Activated CD4-positive, alpha-beta T cell treated with anti-CD3 and anti-CD28 coated beads for 24 hours (primary cell): ENCODE measurements at places on chromosomes 3 and 15.

- no peak for DNase-seq
Observed at GRCh38 chr3:61638741-61639140, 77.4 kb downstream of the PTPRG start.

DNA sequence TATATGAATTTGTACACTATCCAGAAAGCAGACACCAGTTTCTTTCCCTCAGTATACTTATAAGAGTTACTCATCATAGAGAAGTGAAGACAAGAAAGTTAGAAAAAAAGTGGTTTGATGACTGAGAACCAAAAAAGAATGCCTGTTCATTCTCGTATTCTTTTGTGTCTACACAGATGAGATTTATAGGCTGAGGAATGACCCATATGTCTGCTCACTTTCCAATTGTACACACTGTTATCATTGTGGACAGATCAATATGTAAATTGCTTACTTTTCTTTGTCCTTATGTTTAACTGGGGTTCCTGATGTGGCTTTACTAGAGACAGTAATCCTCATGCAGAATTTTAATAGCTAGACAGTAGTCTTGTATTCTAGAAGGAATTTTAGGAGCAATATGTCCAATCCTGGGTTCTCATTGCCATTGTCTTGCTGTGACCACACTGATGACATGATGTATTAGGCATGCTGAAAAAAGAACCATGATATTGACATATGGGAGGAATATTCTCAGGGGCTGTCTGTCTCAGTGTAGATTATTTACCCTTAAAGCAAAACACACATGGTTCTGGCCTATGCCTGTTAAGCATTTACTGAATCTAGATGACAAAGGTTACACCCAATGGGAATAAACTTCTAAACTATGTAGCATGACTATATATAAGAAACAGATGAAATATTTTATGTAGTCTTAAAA, 669.7 kb downstream of the ROBO1 start:
- DNase-seq = no peak

DNA sequence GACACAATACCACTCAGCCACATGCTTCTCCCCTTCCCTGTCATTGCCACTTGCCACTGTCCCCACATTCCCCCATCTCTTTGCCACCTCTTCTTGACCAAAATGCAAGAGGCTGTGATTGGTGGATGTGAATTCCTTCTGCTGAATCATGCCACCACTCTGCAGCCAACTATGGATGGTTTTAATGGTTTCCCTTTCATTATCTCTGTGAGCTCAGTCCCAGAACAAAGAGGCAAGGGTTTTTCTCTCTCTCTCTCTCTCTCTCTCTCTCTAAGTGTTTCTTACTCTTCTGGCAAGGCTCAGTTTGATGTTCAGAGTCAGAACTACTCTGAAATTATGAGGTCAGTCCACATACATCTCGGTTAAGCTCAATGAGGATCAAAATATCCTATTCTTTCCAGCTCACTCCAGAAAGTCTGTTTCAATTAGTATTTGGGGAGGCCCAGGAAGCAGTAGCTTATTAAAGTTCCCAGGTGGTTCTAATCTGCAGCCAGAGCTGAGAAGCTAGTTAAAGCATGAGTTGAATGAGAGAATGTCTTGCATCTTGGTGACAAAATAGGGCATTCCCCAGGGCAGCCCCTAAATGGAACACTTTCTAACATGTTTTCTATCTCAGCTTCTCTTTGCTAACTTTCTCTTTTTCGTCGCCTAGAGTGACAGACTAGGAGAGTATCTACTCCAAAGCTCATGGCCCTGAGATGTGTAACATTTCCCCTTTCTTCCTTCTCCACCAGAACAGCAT, 8.5 kb upstream of the ILDR1 start:
- no peak for DNase-seq

GRCh38 chr3:50534681-50535330, 31.4 kb upstream of the CACNA2D2 start:
- no peak for DNase-seq

DNA sequence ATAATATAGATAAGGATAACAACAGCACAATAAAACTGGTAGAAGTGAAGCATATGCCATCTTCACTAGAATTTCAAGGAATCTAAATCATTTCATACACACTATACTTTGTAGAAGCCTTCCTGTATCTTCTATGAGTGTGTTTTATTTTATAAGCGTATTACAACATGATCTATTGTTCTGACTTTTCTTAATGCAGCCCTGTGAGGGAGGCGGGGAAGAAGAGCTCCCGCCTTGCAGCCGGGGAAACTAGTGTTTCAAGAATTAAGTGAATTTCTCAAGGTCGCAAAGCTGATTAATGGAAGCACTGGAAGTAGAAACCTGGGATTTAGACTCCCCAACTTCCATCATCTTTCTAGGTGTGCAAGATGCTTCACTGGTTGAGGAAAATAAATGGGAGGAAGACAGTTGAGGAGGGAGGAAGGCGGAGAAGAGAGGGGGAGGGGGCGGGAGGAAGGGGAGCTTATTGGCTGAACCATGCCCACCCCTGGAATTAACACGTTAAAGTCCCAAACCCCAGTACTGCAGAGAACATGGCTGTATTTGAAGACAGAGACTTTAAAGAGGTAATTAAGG, 32.9 kb downstream of the VGLL4 start:
- DNase-seq = no peak

DNA sequence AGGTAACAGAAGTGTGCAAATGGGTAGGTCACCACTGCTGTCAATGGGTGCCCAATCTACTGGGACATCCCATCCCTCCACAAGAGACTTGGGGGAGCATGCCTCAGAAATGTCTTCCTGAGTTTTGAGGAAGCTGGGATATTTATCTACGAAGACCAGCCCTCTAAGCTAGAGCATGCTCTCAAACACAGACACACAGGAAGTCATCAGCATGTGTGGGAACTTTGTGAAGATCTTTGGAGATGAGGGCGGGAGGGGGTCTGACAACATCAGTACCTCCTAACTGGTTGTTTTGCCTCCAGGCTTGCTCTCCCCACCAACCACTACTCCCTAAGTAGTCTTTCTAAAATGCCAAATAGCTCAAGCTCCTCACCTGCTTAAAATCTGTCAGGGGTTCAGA, 3.5 kb upstream of the MEF2A start:
- no peak for DNase-seq

DNA sequence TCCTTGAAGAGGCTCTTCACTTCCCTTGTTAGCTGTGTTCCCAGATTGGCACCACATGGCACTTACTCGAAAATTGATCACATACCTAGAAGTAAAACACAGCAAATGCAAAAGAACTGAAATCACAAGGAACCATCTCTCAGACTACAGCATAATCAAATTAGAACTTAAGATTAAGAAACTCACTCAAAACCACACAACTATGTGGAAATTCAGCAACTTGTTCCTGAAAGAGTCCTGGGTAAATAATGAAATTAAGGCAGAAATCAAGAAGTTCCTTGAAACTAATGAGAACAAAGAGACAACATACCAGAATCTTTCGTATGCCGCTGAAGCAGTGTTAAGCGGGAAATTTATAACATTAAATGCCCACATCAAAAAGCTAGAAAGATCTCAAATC, 566.3 kb upstream of the TGFBR2 start:
- DNase-seq = no peak

DNA sequence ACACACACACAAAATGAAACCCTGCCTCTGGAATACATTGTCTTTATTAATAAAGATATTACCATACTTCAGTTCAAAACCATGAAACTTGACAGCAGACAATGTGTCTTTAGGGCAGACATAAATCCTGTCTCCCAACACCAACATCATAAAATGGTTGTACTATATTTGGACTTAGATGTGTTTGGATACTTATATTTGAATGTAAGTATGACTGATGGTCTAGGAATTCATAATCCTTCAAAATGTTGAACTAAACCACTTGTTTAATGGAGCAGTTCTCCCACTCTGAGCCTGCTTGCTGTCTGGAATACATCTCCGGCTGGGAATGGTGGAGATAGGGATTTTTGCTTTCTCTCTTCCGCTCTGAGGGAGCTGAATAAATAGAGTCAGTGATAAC, 10.6 kb downstream of the FBN1 start:
- no peak for DNase-seq

GRCh38 chr3:17050506-17050905, 165.8 kb downstream of the PLCL2 start:
- no peak for DNase-seq

- no peak for DNase-seq
Observed at GRCh38 chr15:26132811-26133210, 269.7 kb upstream of the ATP10A start.

DNA sequence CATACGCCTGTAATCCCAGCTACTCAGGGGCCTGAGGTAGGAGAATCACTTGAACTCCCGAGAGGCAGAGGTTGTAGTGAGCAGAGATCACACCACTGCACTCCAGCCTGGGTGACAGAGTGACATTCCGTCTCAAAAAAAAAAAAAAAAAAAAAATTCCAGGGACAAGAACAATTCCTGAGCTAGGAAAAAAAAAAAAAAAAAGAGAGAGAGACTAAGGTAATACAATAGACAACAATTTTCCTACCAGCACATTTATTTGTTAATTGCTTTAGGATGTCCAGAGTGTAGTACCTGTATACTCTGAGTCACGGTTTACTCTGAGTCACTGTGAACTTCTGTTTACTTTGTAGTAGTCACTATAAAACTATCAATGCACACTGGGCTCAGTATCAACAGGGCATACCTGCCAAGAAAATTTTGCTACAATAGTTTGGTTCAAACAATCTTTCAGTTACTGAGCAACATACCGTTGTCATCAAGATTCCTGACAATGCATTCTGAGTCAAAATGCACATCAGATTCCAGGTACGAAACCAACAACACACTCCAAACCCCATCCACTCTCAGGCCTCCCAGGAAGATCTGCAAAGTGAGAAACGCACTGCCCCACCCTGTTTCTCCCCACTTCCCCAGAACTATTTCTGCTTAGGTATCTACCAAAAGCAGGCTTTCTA, 28.3 kb downstream of the IGF2BP2 start:
- no peak for DNase-seq

GRCh38 chr3:140363801-140364200, 314.1 kb upstream of the TRIM42 start:
- no peak for DNase-seq

DNA sequence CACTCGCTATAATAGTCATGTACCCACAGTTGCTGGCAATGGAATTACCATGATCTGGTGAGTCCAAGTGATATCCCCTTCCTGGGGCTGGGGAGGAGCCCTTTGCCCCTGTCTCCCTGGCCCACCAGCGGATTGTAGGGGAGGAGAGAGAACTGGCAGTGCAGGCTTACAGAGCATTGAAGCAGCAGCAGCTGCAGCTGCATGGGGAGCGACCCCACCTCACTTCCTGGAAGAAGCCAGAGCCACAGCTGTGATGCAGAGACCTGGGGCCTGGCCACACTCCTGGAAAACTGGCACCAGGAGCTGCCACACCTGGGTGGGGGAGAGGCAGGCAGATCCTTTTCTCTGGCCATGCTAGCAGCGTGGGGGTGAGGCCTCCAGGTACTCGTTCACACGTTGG, 300.1 kb upstream of the PROK2 start:
- DNase-seq = no peak

GRCh38 chr3:30516238-30516637, 90.2 kb upstream of the TGFBR2 start:
- no peak for DNase-seq

DNA sequence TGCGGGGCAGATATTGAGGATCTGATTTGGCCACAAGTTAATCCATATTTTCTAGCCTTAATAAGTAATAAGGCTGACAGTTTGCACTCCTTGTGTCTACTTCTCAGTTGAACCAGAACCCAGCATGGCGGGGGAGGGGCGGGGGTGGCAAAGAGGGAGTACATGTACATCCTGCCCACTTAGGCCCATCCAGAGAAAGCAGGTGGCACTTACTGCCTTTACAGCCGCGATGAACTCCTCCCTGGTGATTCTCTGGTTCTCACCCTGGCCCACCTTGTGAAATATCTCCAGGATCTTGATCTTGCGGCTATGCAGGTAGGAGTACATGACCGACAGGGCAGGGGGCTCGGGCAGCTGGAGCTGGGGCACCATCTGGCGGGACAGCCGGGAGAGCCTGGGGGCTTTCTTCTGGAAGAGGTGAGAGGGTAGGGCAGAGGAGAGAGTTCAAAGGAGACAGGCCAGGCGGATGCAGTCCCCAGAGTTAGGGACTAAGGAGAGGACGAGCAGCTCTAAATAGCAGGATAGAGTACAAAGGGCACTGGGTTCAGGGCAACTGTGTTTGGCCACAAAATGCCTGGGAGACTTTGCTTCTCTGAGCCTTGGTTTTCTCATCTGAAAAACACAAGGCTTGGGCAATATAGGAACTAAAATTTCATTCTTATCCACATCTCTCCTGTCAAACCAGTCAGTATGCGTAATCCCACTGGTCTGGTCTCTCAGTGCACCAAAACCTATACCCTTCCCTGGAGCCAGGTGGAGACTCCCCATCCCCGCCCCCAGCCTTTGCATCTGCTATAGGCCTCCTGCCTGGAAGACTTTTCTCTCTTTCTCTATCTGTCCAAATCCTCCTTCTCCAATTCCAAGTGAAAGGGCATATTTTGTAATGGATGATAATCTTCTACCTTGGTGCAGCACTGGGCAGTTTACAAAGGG, 10.1 kb downstream of the EFCAB12 start:
- no peak for DNase-seq

DNA sequence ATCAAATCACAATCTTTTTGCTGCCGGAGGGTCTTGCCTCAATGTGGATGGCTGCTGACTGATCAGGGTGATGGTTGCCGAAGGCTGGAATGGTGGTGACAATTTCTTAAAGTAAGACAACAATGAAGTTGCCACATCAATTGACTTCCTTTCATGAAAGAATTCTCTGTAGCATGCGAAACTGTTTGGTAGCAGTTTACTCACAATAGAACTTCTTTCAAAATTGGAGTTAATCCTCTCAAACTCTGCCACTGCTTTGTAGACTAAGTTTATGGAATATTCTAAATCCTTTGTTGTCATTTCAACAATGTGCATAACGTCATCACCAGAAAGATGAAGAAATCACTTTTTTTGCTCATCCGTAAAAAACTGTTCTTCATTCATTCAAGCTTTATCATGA, 65.8 kb downstream of the B3GNT5 start:
- no peak for DNase-seq

GRCh38 chr3:66499881-66500575, 794 bp downstream of the LRIG1 start:
- no peak for DNase-seq

DNA sequence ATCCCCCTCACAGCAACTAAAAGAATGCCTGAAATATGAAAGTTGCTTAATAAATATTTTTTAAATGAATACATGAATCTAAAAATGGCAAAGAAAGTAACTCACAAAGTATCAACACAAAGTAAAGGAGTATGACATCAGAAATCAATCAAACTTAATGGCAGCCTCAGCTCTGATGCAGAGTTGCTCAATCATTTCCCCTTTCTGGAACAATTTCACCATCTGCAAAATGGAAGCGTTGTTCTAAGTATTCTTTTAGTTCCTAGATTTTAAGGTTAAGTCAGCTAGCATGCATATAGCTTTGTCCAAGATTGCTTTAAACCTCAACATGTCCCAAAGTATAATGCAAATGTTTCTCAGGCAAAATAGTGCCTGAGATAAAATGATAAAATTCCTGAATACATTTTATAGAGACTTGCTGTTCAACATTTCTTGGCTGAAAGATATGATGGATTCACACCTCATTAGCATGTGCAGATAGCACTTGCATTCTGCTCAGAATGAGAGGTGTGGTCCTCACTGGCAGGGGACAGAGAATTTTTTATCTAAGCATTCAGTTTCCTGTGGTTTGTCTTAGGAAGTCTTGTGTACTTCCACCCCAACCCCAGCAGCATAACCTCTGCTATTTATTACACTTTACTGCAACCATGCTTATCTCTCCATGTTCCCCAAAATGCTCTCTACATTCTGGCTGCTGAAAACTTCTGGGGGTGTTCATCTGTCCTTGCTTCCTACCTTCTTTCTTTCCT, 429.3 kb downstream of the GRM7 start:
- no peak for DNase-seq
